ENCODE measurements at places on chromosomes 16 and 17.

DNA sequence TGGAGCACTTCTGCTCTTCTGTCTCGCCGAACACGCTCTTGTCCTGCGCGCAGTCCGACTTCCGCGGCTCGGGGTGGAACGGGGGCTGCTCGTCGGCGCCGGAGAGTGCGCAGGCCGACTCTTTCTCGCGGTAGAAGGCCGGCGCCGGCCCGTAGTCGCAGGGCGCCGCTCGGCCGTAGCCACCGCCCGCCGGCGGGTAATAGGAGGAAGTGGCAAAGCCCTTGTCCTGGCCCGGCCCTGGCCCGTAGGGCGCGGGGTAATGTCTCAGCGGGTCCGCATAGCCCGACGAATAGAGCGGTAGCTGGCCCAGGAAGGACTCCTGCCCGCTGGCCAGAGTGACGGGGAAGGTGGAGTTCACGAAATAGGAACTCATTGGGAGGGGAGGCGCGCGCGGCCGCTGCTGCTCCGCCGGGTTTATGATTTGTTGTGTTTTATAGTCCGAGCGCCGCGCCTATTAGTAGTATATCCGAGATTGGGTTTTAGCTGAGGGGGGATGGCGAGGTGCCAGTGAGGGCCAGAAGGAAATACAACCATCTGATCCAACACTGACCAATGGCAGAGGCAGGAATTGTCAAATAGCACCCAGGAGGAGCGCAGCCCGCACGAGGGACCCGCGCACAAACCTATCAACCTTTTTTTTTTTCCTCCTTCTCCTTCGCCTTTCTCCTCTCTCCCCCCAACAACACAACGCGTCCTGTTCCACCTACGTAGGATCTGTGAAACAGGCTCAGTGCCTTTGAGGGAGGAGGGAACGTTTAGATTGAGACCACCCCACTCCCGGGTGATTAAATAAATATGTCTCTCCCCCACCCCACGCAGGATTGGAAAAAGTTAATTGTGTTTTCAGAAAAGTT, 4.4 kb upstream of the HOXB5 start:
- DNase-seq = peak; percentile 33

- DNase-seq = peak; percentile 50
These were observed 130.9 kb upstream of the FOXF1 start for GRCh38 chr16:86379505-86379846.

DNA sequence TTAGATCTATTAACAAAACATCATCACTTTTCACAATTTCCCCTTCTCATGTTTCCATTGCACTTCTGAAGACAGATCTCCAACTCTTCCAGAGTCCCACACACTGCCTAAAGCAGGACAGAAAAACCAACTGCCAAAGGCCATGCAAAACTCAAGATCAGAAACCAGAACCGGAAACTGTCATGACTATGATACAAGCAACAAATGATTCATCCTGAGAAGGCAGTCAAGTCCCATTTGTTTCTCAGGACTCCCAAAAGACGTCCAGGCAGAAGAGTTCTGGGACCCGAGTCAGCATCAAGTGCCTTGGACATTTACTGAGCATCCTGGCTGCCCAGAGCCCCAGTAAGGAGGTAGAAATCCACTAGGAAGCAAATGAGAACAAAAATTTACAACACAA, 38.8 kb downstream of the ERN1 start:
- no peak for DNase-seq

- DNase-seq = no peak
These were observed 436 bp upstream of the BRIP1 start for GRCh38 chr17:61863801-61864126.

- no peak for DNase-seq
These were observed 310.0 kb downstream of the SEC14L1 start for GRCh38 chr17:77450742-77451244.

- no peak for DNase-seq
These were observed 109.1 kb downstream of the MSI2 start for GRCh38 chr17:57365420-57365819.

GRCh38 chr17:33127706-33128105, 136.1 kb downstream of the SPACA3 start:
- DNase-seq = no peak

DNA sequence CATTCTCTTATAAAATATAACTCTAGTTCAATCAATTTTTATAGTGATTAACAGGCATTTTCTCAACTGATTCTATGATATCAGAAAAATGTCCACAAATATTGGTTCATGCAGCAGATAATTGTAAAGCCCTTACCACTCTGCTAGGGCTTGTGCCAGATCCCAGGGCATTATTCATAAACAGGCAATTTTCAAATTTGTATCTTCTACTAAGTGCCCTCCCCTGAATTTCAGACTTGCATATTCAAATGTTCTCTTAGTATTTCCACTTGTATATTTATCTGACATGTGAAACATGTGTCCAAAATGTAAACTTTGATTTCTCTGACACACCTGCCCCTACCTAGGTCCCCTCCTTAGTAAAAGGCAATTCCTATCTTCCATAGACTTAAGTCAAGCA, 9.3 kb downstream of the CPHXL2 start:
- DNase-seq = no peak

DNA sequence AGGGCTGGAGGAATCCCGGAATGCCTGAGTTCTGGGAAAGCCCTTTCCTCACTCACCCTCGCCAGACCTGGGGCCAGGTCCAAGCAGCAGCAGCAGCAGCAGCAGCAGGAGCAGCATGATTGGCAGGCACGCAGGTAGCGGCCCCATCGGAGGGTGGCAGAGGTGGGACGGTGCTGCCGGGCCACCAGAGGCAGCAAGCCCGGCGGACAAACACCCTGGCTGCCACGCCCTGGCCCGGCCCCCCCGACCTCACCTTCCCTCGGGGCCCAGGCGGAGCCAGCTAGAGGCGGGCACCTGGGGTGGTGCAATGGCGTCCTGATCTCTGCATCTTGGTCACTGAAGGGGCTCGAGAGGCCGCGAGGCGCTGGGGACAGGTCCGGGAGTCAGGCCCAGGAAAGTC, 122.4 kb downstream of the LAT start:
- DNase-seq = no peak

DNA sequence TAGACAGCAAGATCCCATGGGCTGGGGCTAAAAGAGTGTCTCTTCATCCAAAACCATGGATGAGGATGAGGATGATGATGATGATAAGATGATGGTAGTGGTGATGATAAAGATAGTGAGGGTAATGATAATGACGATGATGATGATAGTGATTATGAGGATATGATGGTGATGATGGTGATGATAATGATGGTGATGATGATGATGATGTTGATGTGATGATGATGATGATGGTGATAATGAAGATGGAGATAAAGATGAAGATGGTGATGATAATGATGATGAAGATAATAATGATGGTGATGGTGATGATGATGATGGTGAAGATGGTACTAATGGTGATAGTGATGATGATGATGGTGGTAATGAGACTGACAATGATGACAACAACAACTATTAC, 299.5 kb downstream of the NPIPA8 start:
- no peak for DNase-seq

- no peak for DNase-seq
These were observed 2.5 kb downstream of the TAX1BP3 start for GRCh38 chr17:3665834-3666233.

GRCh38 chr17:17682293-17682736, 1.1 kb downstream of the RAI1 start:
- DNase-seq = no peak

DNA sequence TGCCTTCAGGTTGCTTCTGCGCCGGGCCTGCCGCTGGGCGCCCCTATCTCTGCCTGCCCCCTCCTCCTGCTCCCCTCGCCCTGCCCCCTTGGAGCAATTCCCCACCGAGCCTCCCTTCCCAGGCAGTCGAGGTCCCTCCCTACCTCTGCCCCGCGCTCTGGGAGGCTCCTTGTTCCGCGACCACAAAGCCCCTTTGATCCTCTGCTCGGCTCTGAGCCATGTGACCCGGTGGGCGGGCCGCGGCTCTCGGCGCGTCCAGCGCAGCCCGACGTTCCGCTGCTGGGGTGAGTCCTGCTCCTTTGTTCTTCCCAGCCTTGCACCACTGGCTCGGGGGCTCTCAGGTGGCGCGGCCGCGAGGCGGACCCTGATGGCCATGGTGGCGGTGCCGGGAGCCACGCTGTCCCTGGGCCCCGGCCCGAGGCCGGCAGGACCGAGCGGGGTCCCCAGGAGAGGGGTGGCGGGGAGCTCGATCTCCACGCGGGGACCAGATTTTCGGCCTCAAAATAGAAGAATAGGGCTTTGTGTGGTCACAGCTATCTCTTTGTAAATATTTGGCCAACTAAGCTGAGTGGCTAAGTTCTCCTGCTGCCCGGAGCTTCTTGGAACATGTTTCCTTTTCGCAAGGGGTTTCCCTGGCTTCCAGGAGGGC, 310.6 kb downstream of the SEC14L1 start:
- peak; percentile 72 for DNase-seq

DNA sequence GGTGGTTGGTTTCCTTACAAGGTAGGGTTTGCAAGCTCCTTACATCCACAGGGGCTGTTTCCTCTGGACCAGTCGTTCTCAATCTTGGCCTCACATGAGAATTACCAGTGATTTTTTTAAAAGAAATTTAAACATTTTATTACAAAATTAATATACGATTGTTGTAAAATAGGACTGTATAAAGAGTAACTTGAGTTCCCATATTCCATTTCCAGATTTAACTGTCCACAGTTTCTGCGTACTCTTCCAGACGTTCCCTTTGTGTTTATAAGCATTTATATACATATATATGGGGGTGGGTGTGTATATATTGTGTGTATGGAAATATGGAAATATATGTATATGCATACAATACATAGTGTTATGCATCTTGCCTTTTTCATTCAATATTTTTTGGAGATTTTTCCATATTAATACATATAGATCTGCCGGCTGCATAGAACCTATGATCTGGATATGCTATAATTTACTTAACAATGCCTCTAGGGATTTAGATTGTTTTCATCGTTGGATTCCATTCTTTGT, 31.5 kb downstream of the HLF start:
- no peak for DNase-seq

DNA sequence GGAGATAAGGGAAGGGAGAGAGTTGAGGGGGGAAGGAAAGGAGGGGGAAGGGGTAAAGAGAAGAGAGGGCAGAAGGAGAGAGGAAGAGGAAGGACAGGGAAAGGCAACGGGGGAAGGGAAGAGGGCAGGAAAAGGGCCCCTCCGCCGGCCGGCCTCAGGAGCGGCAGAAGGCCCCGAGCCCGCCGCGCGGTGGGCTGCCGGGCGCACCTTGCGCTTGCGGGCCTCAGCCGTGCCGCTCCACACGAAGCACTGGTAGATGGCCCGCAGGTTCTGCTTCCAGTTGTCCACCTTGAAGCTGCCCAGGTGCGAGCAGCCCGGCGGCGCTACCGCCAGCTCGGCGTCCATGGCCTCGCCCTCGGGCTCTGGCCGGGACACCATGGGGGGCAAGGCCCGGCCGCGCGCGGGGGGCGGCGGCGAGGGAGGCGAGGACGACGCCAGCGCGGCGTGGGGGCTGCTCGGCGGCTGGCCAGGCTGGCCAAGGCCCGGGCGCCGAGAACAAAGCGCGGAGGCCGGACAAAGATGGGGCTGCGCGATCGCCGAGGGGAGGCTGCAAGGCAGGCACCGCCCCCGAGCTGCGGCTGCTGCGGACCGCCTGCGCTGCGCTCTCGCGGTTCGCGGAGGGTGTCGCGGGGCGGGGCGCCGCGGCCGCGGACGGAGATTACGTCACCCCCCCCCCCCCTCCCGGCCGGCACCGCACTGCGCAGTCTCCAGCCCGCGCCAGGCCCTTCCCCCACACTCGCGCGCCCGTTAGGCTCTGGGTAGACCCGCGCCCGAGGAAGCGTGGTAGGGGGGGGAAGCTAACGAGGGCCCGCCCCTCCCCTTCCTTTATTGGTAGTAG, at the start of gene USP22:
USP22 (minus strand) TSS at position 554 of the 838 bp plus-strand sequence; CDS start at position 378, 176 bp downstream.
- no peak for DNase-seq

DNA sequence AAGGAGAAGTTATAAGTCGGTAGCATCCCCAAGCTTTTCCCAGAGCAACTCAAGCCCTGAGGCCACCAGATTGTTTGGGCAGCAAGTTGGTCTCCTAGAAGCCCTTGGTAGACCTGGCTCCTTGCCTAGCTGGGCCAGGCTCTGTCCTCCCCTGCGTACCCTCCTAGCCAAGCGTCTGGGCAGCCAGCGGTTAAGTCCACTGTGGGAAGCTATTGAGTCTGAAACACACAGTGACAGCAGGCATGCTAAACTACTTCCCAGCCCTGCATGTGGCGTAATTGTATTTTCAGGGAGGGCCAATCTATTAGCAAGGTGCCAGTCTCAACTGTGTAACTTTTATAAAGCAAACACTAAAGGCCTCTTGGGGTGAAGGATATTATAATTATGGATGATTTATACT, 419.1 kb upstream of the RBFOX1 start:
- no peak for DNase-seq

- peak; percentile 47 for DNase-seq
These were observed 167.1 kb upstream of the MAF start for GRCh38 chr16:79767421-79768275.

GRCh38 chr17:64410750-64411490, 20.3 kb upstream of the PECAM1 start:
- DNase-seq = no peak

DNA sequence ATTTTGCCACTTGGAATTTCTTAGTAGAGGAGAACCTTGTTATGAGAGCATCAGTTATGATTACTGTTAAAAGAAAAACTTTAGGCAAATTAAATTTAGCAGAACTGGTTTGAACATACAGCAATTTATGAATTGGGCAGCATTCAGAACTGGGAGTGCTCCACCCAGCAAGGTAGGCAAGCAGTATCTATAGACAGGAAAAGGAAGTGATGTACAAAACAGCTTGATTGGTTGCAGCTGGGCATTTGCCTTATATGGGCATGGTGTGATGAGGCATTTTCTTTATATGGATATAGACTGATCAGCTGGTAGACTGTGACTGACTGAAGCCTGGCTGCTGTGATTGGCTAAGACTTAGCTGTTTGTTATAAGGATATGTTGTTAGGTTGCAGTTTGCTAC, 17.6 kb upstream of the CYLD start:
- no peak for DNase-seq

- DNase-seq = no peak
These were observed 2.9 kb downstream of the SPECC1 start for GRCh38 chr17:20012017-20012536.

DNA sequence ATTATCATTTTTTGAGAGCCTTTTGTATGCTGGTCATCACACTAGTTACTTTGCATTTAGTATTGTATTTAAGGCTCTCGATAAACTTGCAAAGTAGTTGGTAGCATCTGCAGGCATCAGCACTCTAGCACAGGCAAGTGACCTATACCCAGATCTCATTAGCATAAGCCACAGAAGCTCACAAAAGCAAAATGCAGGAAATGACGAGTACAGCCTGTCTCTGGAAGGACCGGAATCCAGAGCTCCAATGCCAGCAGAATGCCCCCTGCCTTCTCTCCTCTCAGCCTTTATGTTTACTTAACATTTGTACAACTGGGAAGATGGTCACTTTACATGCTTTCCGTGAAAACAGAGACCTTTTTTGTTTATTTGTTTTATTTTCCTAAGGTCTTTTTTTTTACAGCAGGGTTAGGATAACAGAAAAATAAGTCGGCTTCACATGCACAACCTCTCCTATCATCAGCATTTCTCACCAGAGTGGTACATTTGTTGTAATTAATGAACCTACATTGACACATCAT, 45.4 kb upstream of the MYOCD start:
- DNase-seq = peak; percentile 96

DNA sequence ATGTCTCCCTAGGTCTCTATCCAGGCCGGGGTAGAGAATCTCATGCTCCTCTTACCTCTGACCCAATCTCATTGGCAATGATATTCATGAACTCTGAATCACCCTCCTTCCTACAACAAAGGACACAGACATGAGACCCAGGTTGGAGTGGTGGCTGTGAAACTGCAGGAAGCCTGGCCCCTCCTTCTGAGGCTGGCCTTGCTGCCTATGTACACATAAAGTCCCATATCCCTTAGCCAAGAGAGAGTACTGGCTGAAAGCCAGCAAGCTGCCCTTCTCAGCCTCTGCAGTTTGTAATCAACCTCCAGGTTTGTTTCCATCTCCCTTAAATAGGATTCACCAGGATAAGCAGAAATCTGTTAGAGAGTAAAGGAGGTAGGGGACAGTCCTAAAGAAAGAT, 10.6 kb downstream of the AARSD1 start:
- no peak for DNase-seq

All from fibroblast of skin of back (primary cell).